ENCODE measurements at places on chromosomes 7 and 10.

DNA sequence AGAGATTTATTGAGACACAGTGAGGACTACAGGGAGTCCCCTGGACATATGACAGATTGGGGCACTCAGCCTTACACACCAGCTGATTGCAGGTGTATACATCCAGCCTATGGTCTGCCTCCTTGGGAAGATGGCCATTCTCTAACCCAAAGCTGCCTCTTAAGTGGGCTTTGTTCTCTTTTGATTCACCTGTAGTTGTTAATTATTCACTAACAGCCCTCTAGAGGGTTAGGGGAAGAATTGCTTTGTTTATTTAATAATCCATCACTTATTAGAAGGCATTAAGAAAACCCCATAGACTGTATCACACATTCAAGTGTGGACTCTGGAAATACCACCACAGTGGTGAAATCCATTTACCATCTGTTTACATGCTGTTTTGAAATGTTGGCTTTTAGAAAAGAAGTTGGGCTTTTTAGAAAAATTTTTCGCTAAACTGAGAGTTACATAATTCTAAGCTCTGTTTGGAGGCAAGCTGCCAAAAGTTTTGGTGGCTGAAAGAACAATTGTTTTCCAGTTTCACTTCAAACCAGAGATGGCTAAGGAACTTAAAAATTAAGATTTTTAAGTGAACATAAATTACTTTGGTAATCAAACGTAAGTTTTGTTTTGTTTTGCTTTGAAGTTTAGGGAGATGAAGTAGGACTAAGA is 379.1 kb downstream of the ADRA2A start:
- no peak for DNase-seq

GRCh38 chr10:17113346-17113745 is 16.3 kb downstream of the CUBN start:
- DNase-seq, result no peak

GRCh38 chr10:6091630-6092029 is 2.8 kb downstream of the RBM17 start:
- no peak for DNase-seq

DNA sequence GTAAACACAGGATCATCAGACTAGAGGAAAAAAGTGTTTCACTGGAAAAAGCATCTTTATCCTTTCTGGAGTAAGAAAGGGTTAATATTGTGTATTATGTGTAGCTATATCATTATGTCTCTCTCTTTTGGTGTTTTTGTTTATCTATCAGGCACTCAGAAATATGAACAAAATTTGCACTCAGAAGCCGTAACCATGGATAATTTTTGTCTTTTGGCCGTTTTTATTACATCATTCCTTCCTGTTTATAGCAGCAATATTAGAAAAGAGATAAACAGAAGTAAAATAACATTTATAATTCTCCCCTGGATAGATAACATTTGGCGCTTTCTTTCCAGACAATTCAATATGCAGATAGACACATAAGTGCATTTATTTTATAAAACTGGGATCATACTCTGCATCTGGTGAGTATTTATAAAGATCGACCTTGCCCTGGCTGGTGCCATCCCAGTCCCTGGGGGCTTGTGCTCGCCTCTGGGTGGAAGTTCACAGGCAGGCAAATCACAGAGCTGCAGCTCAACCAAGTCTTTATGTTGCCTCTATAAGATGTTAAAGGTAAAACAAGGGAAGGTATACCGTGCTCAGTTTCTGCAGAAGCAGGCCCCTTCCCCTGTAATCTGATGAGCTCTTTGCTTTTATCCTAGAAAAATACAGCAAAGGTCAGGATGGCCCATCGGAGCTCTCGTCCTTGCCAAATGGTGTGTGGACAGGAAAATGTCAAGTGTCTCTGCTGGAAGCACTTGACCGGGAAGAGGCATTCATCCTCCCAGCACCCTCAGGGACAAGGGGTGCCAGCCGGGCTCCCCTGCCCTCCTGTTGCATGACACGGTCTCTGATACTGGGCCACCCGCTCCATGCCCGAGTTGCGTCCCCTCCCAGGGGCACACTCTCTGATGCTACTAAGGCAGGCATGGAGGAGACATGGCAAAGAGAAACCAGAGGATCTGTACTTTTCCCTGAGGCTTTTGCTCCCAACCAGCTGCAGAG is 43.9 kb downstream of the PYROXD2 start:
- no peak for DNase-seq

GRCh38 chr10:24872049-24872789 is 80.2 kb downstream of the PRTFDC1 start:
- DNase-seq, result no peak

GRCh38 chr10:110296966-110297365 is 7.8 kb downstream of the SMNDC1 start:
- DNase-seq, result no peak

DNA sequence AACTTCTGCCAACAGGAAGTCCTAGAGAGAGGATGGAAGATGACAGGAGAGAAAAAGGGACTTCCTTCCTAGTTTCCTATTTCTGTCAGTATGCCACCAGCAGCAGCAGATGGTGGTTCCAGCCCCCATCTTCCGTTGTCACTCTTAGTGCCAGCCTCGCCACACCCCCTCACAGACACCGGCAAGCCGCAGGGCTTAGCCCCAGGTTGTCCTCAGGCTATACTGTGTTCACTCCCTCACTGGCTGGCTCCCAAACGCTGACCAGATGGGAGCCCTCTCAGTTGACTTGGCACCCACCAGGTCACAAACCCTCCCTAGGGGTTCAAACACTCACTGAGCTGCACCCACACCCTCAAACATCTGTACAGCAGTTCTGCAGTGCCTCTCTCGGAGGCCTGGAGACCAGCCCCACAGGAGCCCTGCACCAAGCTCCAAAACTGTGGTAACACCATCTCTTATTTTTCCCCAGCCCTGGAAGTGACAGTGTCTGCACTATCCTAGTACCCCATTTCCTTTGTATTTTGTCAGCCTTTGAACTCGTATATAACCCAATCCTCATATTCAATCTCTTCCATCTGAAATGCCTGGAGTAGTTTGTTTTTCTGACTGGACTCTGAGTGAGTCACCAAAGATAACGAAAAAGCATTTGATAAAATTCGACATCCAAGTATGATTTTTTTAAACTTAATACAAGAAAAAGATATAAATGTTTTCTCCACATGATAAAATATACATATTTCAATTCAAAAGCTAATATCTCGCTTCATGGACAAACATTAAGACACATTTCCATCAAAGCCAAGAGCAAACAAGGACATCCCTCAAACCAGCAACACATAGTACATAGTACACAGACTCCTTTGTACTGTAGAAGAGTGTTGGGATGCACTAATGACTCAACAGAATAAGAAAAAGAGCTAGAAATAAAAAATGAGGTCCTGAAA is 34.5 kb downstream of the SMURF1 start:
- DNase-seq, result no peak

- DNase-seq, result no peak
These were observed 478 bp upstream of the ZNF22 start for GRCh38 chr10:45000138-45000751.

GRCh38 chr10:36117231-36117630 is 475.1 kb upstream of the FZD8 start:
- DNase-seq, result no peak

DNA sequence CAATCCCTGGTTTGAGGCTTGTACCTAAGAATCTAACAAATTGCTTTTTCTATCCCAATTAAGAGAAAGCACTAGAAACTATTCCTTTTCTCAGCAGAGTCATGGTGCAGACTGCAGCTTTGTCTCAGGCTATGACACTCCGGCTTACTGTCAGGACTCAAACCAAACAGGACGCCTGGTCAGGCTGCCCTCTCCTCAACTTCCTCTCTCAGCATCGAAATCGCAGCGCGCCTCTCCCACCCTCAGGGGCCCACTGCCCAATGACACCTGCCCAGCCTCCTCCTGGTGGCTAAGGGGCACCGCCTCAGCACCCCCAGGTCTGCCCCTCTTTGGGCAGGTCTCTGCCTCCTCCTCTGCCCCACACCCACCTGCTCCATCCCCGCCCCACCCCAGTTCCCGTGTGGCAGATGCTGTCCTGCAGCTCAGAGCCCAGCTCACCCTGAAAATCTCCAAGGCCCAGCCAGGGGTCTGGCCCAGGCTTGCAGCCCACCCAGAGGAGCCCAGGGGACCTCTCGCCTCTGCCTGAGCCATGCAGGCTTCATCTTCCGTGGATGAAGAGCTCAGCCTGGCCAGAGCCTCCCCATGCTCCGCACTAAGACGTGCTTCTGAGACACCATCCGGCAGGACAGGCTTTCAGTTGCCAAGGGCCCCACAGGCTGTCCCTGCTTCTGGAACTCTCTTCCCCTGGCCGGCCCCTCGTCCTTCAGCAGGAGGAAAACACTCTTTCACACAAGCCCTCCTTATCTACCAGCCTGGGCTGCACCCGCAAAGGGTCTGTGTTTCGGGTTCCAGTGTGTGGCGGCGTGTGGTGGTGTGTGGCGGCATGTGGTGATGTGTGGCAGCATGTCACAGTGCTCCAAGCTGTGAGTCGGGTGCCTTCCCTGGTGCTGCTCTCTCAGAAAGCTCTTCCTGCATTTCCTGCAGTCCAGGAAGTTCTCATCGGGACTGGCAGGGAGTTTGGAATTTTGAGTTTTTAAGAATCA is 16.4 kb upstream of the PTPRN2 start:
- no peak for DNase-seq

GRCh38 chr7:131527456-131527855 is 29.0 kb downstream of the PODXL start:
- DNase-seq, result no peak

- no peak for DNase-seq
These were observed 28.8 kb upstream of the JCAD start for GRCh38 chr10:30088178-30088577.

GRCh38 chr7:70318511-70318910 is 720.2 kb downstream of the AUTS2 start:
- DNase-seq, result no peak

- DNase-seq, result no peak
These were observed 236.7 kb upstream of the ETV1 start for GRCh38 chr7:14226126-14226525.

DNA sequence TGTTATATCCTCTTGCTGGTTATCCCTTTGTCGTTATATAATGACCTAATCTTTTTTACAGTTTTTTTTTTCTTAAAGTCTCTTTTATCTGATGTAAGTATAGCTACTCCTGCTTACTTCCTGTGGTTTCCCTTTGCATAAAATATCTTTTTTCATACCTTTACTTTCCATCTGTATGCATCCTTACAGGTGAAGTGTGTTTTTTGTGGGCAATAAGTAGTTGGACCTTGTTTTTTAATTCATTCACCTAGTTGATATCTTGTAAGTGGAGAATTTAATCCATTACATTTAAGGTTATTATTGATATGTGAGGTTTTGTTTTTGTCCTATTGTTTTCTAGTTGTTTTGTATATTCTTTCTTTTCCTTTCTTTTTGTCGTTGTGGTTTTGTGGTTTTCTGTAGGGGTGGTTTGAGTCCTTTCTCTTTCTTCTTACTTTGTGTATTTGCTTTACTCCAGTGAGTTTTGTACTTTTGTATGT is 168.6 kb downstream of the MLLT10 start:
- no peak for DNase-seq

- DNase-seq, result no peak
These were observed 55.8 kb downstream of the TSPAN15 start for GRCh38 chr10:69506834-69507713.

DNA sequence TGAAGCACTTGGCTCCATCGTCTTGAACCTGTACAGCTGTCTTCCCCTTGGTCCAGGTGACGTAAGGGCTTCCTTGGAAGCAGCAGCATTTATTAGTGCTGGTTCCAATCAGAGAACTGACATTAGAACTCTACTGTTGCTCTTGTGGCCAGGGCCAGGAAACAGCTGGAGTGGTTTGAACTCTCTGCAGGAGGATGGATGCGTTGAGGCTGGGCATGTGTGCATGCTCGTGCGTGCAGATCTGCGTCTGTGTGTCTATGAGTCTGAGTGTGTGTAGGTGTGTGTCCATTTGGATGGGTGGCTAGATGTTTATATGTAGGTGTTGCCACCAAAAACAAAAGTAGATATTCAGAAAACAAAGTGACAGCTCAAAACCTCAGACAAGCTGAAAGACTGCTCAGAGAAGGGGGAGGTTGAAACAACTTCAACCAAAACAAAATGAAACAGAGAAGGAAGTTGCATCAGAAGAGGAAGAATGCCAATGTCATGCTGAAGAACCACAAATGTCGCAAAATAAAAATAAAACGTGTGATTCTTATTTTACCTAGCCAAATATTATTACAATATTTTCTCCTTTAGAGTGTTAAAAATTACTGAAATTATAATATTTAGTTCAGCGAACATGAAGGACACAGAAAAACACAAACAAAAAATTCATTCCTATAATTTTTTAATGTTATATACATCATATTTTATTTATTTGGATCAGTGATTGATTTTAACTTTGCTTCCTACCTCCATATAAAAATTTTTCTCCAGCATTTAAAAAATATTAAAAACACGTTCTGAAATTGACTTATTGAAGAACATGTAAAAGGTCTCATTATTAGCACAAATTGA is 96.1 kb upstream of the MKLN1 start:
- peak; percentile 24 for DNase-seq

GRCh38 chr10:109895848-109896247 is 27.5 kb downstream of the XPNPEP1 start:
- DNase-seq, result no peak

DNA sequence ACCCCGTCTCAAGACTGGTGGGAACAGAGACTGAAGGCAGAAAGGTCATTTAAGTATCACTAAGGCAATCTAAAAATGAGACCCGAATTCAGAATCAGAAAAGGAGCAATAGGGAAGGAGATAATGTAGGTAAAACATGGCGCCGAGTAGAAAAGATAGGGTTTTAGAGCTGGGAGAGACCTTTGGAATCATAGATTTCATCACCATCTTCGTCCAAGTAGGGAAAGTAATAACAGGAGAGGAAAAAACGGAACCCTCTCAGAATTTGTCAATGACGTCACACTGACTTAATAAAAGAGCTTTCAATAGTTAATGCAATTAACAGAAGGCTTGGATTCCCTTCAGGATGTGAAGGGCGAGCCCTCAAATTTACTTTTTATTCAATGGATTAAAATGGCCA is 1.0 kb upstream of the UBN2 start:
- no peak for DNase-seq

GRCh38 chr7:159281573-159281972 is 136.9 kb upstream of the VIPR2 start:
- no peak for DNase-seq

GRCh38 chr7:80263333-80263732 is 128.7 kb downstream of the GNAI1 start:
- DNase-seq, result no peak

DNA sequence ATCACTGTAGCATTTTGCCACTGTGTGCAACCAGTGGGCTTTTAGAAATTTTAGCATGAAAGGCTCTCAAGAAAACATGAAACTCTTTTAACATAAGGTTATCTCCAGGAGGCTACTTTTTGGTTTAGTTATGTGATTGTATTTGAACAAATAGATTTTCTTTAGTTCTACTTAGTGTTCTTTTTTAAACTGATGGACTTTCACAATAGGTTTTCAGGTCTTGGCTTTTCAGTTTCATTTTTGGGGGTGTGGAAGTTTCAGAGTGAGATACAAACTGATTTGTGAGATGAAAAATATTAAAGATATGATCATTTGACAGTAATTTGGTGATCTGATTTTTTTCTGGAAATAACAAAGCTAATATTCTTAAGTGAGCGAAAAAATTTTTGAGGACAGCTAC is 344.1 kb downstream of the PHF14 start:
- DNase-seq, result no peak

- no peak for DNase-seq
These were observed 765 bp upstream of the LCOR start for GRCh38 chr10:96831200-96831866.

GRCh38 chr7:38171623-38172391 is 6.2 kb upstream of the STARD3NL start:
- no peak for DNase-seq
